Right renal pelvis (tissue), 4 donors: ENCODE measurements at places on chromosomes 12 and 14. TPM values are rescaled to one million over a fixed set of nuclear protein-coding genes. Genes with fewer than 3 reads are reported as not detected.

Gene CMA1
- polyA plus RNA-seq: not detected

Gene INSM2
- polyA plus RNA-seq: not detected

Gene TOMM20L
- polyA plus RNA-seq: 1.9 TPM

Gene C12orf60
- 4.8 TPM for polyA plus RNA-seq

Gene AKAP5
- polyA plus RNA-seq: 7.9 TPM

Gene VPS33A
- 22.4 TPM for polyA plus RNA-seq

Gene MGST1
- polyA plus RNA-seq: 41.4 TPM

Gene C12orf54
- polyA plus RNA-seq: 0.50 TPM

Gene RNASE3
- polyA plus RNA-seq: 0.35 TPM

Gene TCL1B
- polyA plus RNA-seq: 1.4 TPM

Gene SPX
- polyA plus RNA-seq: 13.5 TPM

Gene AHNAK2
- polyA plus RNA-seq: 1.8 TPM

Gene ACOT4
- 4.3 TPM for polyA plus RNA-seq

Gene TBX5
- not detected for polyA plus RNA-seq

Gene HOXC12
- polyA plus RNA-seq: not detected

Gene EML1
- 38.0 TPM for polyA plus RNA-seq

Gene DAO
- 1.3 TPM for polyA plus RNA-seq

GRCh38 chr14:96040828-96041371 is 1.7 kb downstream of the C14orf132 start:
- no peak for DNase-seq

GRCh38 chr12:113230315-113231234 is 9.3 kb downstream of the TPCN1 start:
- no peak for DNase-seq

DNA sequence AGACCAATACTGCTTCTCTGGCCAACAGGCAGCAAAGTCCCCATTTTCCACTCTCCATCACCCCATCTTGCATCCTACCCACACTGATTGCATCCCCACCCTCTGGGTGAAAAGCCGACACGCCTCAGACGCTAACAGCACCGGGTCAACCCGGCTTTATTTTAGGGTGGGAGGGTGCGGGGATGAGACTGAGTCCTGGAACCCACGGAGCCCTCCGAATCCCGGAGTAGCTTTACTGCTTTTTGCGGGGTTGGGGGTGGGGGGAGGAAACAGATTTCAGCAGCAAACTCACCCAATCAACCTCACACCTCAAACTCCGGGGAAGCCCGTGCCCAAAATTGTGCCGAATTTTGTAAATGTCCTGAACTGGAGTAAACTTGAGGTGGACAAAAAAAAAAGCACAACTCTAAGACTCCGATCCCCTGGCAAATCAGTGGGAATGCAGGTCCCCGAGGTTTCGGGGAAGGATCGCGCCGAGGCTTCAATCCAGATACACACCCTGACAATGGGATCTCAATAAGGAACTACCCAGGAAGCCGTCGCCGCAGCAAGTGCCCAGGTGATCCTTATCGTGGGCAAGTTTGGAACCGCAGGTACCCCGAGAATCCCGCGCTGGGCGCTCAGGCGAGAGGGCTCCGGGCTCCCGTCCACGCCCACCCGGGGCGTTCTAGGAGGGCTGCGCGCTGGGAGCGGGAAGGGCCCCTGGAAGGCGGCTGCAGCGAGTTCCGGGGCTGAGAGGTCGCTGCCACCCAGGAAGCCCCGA is 1.1 kb downstream of the GCH1 start:
- DNase-seq: no peak

- no peak for DNase-seq
These were observed 117.1 kb downstream of the KICS2 start for GRCh38 chr12:64105026-64105425.

DNA sequence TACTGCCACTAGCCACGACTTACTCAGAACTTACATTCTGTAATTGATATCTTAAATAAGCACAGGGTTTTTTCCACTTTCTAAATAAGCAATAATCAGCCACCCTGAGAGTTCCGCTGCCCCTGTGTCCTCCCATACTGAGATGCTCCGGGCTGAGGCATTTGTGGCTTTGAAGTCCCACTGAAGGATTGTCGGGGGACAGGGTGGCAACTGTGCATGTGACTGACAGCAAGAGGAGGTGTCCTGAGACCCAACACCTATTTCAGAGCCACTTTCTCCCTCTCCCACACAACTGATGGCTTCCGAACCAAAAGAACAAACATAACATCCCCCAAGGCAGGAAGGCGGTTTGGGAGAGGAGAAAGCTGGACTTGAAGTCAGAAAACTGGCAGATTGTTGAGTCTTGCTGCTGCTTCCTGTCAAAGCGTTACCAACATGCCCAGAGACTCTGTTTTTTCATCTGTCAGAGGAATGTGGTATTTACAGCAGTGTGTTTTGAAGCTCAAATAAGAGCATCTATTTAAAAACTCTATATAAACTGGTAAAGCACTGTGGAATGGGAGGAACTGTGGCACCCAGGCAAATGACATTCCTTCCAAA is 157.9 kb upstream of the FKBP4 start:
- DNase-seq: no peak

GRCh38 chr14:50955373-50956043 is 11.2 kb upstream of the PYGL start:
- no peak for DNase-seq

GRCh38 chr14:53599221-53599945 is 357.2 kb downstream of the BMP4 start:
- DNase-seq: no peak

- no peak for DNase-seq
These were observed 298.1 kb downstream of the VRK1 start for GRCh38 chr14:97095269-97095668.

- DNase-seq: no peak
These were observed 6.6 kb upstream of the RAB3IP start for GRCh38 chr12:69732088-69732487.

- DNase-seq: no peak
These were observed 1074.1 kb downstream of the BCL11B start for GRCh38 chr14:98197933-98198332.

GRCh38 chr14:42517806-42518500 is 911.3 kb downstream of the LRFN5 start:
- no peak for DNase-seq

DNA sequence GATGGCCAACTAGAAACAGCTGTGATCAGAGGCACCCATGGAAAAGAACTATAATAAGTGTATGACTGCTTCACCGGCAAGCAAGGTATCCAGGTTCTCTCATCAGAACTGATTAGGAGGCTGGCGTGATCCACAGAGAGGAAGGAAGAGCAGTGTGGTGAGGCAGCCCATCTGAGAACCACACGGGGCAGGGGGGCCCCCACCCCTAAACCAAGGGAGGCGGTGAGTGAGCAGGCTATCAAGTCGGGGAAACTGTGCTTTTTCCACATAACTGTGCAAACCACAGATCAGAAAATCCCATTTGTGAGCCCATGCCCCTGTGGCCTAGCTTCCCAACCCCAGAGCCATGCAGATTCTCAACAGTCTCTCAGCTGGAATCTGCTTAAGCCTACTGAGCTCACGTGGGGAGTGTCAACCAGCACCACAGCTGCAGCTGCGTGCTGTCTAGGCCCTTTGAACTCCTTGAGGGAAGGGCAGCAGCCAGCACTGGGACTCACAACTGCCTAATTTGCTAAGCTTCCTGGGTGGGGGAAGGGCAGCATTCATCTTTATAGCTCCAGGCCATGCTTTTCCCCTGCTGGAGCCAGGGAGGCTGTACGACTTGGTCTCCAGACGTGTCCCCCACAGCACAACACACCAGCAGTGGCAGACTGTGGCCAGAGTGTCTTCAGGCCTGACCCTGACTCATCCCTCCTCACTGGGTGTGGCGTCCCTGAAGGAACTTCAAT is 444.4 kb upstream of the ATP2B1 start:
- no peak for DNase-seq

DNA sequence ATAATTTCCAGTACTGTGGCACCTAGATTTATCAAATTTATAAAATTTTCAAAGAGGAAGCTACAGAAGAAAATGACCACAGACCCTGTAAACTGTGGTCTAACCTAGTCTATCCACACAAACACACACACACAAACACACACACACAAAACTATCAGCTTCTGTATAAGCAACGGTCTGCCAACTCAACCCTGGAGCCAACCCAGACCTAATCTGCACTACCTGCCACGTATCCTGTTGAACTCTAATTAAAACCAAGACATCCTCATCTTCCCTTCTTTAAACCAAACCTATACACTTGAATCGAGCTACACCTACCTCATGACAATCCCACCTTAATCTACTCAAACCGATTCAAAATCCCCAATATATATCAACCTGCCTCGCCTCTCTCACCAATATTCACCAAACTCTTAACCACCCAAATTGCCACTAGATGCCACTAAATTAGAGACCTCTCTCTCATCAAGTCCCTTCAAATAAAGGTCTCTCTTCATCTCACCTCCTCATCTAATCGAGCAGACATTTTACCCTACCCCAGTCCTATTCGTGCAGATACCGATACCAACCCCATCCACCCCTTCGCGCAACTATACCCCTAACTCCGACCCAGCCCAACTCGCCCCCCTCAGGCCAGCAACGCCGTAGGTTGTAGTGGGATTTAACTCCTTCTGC is 808 bp downstream of the ACIN1 start:
- no peak for DNase-seq

DNA sequence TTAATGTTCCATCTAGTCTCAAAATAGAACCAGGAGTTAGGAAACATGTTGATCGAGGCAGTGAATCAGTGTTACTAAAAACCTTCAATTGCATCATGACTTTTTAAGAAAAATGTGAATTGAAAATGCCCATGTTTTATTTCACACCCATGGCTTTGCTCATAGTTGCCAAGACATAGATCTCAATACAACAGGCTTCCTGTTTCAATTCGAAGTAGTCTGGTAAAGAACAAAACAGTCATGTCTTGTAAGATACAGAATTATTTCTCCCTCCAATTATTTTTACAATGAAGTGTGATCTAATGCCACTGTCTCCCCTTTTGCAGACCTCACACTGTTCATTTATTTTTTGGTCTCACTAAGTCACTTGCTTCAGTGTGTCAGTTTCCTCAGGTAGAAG is 44.6 kb upstream of the FAR2 start:
- DNase-seq: no peak

GRCh38 chr12:52971679-52972329 is 22.9 kb downstream of the KRT18 start:
- DNase-seq: no peak

DNA sequence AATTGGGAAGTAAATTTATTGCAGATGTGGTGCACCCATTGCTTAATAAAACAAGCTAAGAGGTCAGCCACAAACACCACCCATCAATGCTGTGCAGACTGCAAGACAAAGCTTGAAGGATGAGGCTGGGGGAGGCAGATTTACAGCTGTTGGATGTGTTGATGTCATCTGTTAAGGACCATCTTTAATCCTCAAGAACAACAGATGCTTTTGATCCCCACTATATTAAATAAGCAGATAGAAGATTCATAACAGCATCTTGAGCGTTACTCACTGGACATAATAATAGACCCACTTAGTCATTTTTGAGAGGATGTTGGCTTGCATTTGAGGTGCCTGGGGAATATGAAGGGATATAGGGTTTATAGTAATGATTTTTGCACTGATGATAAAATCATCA is 58.8 kb downstream of the GPR68 start:
- no peak for DNase-seq

- peak; percentile 82 for DNase-seq
These were observed 67.1 kb downstream of the RNF34 start for GRCh38 chr12:121466794-121467637.

- DNase-seq: no peak
These were observed 104.1 kb upstream of the PPP4R3A start for GRCh38 chr14:91614187-91614586.

GRCh38 chr12:96462571-96463280 is 26.7 kb upstream of the CFAP54 start:
- DNase-seq: no peak

- DNase-seq: no peak
These were observed 21.6 kb downstream of the FIGNL2 start for GRCh38 chr12:51826881-51827280.

DNA sequence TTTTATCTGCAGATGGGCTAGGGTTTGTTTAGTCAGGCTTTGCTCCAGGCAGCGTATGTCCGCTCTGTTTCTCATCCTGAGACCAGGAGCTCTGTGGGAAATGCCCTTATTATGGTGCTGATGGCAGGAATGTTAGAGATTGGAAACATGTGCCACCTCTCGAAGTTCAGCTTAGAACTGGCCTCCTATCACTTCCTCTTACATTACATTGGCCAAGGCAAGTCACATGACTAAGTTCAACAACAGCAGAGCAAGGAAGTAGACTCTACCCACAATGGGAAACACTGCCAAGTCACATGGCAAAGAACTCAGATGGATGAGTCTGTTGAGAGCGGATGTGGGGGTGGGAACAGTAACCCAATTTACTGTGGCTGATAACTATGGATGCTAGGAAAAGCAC is 161.9 kb upstream of the WSCD2 start:
- DNase-seq: no peak

- DNase-seq: no peak
These were observed 5.6 kb upstream of the MYL6B start for GRCh38 chr12:56146492-56147460.

DNA sequence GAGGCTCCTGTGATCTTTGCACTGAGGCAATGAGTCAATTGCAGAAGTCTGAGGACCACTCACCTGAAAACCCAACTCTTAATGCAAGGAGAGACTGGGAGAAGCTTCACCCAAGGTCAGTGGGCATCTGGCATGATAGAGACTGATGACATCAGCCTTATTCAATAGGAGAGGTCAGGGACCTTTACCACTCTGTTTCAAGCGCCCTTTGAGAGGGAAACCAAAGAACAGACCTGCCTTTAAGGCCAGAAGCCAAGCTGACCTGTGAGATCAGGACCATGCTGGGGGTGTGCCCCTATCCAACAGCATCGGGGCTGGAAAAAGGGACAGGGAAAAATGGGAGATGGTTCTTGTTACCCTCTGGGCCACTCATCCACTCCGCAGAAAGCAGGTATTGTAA is 83.3 kb upstream of the FOXN3 start:
- DNase-seq: no peak

- DNase-seq: no peak
These were observed 303.7 kb upstream of the SEL1L start for GRCh38 chr14:81837304-81837703.

GRCh38 chr14:91737619-91738018 is 5.7 kb upstream of the CATSPERB start:
- no peak for DNase-seq
